ENCODE measurements at places on chromosomes 2 and 18.

DNA sequence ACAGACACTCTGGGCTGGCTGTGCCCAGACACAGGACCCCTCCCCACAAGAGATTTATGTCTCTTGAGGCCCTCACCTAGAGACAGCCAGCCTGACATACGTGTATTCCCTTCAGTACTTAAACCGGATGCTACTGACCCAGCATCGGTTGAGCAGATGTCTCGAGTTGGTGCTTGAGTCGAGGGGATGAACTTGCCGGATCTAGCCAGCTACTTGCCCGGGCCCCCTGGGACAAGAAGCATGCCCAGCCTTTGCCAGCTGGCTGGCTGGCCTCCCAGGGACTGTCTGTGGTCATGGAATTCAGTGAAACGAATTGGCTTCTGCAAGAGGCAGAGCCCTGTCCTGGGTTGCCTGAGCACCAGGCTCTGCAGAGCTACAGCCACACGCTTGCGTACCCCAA, 36.0 kb downstream of the DNMT3A start:
- peak; percentile 79 for DNase-seq

DNA sequence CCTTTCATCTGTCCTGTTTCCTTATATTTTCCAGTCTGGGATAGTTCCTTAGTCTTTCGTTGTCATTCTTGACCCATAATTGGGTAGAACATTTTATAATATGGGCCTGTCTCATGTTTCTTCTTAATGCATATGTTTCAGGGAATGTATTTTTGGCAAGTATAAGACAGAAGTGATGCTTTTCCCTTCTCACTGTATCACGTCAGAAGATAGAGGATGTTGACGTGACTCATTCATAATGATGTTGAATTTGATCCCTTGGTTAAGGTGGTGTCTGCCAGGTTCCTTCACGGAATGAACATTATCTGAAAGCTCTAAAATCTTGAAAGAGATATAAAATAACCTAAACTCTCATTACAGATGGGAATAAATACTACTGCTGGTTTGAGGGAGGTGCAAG, 18.8 kb downstream of the CDH7 start:
- DNase-seq: no peak

GRCh38 chr2:225597911-225598310, 198.4 kb downstream of the NYAP2 start:
- DNase-seq: no peak

DNA sequence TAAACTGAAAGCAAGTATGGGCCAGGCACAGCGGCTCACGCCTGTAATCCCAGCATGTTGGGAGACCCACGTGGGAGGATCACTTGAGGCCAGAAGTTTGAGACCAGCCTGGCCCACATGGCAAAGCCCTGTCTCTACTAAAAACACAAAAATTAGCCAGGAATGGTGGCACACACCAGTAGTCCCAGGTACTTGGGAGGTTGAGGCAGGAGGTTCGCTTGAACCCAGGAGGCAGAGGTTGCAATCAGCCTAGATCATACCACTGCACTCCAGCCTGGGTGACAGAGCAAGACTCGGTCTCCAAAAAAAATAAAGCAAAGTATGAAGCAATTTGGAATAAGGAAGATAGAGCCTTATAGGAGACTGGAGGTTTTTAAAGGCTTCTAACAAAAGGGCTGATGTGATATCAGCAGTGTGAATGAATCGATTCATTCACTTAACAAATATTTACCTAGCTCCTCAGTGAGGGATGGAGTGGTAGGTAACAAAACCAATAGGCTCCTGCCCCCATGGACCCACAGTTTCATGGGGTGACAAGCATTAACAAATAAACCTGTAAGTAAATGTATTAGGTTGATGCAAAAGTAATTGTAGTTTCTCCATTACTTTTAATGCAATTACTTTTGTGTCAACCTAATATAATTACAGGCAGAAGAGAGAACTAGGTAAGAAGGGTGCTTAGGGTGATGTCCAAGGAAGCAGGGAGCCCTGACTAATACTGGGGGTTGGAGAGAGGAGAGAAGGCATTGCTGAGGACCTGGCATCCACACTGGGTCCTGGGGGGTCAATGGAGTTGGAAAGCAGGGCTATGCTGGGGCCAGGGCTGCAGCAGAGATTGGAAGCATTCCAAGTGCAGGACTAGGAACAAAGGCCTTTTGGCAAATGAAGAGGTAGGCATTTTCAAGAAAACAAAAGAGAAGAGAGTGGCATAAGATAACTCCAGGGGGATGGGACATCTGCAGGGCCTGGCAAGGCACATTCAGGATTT, 195.4 kb upstream of the ARL4C start:
- DNase-seq: no peak

DNA sequence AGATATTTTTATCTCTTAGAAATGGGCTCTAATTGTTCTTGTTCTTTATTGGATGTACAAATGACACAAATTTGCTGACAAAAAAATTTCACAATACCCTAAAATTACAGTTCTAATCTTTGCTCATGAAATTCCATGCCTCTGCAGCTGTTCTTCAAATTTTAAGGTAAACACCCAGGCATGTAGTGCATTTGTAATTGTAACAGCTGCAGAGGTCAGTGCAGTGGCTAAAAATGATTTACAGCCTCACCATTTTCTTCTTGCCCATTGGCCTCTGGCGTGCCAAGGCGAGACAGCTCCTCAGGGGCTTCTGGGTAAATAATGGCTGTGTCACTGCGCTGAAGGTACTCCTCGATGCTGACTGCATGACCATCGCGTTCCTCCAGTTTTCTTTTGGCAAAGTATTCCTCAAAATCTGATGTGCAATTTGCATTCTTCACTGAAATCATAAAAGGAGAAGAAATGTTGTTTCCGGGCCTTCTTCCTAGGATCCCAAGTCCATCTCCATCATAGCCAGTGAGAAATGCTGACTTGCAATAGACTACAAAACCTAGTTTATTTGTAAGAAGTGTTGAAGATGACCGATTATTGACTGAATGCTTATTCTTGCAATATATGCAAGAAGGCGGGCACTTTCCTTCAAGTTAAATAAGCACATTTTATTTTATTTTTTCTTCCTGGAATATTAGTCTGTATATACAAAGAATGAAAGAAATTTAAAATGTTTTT, 115.2 kb downstream of the ZEB2 start:
- DNase-seq: no peak

- peak; percentile 58 for DNase-seq
These were observed 1.2 kb downstream of the RAPH1 start for GRCh38 chr2:203533676-203534591.

GRCh38 chr2:115214050-115214449, 771.6 kb downstream of the DPP10 start:
- DNase-seq: no peak

DNA sequence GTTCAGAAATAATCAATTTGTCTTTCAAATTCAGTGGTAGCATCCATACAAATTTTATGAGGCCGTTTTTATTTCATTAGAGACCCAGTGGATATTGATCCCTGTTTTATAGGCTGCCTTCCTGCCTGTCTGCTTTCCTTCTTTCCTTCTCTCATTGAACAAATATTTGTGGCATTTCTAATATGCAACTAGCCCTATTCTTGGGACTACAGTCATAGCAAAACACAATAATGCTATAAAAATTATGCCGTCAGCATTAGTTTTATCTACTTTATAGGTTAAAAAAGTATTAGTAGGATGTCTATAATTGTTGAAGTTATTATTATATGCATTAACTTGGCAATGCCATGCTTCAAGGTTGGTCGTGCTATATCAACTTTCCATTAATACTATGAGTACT, 2037.8 kb upstream of the LRRTM1 start:
- DNase-seq: no peak

DNA sequence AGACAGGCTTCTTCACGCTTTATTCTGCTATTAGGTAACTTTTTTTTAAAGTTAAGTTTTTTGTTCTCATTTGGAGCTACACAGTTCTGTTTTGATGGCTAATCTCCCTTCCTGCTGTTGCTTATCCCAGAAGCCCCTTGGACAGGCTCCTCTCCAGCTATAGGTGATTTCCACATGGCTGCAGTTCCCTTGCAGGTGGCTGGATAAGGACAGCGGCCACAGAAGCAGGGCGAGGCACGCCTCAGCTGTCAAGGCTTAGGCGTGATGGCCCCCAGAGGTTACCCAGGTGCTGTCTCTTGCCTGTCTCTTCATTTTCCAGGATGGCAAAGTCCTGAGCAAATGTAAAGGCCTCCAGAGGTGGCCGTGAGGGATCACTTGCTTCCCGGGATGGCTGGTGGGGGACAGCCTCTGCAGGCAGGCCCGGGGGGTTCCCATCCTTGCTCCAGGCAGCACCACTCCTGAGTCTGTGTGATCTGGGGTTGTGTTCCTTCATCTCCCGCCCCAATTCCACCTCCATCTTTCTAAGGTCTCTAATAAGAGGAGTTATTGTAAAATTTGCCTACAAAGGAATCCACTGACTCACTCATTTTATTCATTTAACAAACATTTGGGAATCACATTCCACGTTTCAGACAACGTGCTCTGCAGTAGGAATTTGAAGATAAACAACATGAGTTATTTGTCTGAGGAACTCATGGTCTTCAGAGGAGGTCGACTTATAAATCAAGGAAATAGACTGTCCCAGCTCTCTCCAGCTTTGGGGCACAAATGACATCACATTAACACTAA, 53.4 kb downstream of the NAPG start:
- DNase-seq: no peak

DNA sequence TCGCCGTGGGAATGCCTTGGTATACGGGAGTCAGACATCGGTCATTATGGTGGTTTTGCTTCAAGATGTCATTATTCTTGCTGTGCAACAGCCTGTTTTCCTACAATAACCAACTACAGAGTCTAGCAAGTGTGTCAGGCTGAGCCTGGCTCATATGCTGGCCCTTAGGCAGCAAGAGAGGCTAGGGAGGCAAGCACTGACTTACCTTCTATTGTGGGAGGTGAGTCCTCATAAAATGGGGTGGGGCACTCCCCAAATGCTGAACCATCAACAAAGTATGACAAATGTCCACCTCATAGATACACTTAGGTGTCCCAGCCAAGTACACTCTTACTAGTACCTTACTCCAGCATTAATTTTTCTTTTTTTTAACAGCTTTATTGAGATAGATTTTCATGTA, 77.0 kb upstream of the ATL2 start:
- no peak for DNase-seq

DNA sequence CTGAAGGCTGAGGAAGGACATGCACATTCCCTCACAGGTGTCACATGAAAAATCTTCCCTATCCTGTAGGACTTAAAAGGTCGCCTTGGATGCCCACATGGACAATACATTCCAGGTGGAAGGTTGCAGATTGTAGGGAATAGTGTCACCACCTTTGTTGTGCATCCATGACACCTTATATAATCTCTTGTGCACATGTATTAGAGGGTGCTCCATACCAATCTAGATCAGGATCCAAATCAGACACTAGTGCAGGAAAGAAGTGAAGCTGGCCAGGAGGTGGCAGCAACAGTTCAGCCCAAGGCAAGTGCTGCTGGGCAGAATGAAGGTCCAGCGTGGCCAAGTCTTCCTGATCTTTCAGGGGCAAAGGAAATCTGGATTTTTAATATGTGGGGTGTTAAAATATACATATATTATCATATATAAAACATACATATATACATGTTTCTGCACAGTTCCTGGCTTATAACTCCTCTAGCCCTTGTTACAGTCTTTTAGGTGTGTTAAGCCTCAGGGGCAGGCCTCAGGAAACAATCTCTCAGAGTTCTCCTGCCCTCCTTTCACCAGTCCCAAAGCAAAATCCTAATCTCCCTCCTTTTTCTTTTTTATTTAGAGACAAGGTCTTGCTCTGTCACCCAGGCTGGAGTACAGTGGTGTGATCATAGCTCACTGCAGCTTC, 16.6 kb downstream of the NIF3L1 start:
- DNase-seq: peak; percentile 66

- no peak for DNase-seq
These were observed 8.0 kb downstream of the OTOF start for GRCh38 chr2:26469955-26470354.

- DNase-seq: peak; percentile 64
These were observed at the start of gene EFEMP1 for GRCh38 chr2:55923091-55923981. Gene EFEMP1 (minus strand): TSS chr2:55923782. CDS start chr2:55922440, 1,342 bp downstream.
